ENCODE measurements at places on chromosomes 11 and 22.

- DNase-seq = peak; percentile 60
Observed at GRCh38 chr22:40345271-40345670, 1.0 kb upstream of the ADSL start.

DNA sequence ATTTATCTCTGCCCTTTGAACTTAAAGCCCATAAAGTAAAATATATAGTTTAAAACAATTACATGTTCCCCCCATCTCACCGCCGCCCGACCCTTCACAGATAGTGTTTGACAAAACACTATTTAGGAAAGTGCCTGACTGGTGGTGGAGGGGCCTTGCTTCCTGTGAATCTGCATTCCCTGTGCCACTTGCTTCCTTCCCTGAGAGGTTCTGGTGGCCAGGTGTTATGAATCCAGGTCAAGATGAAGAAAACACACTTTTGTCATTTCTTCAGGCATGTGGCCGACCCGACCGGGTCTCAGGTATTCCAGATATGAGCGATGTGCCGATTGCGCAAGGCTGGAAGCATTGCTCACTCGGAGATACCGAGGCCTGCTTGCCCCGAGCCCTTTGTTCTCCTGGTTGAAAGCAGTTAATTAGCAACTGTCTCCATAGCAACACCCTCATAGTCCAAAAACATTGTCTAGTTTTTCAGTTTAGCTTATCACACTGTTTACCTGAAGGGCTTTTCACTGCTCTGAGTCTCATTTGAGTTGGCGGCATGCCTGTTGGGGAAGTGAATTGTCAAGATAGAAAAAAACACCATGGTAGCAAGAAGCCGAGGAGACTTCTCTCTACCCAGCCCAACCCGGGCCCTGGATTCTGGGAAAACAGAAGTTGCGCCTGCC, 128.3 kb downstream of the TEAD1 start:
- DNase-seq = peak; percentile 5

GRCh38 chr11:65310736-65311135, 3.9 kb upstream of the CDC42EP2 start:
- no peak for DNase-seq

DNA sequence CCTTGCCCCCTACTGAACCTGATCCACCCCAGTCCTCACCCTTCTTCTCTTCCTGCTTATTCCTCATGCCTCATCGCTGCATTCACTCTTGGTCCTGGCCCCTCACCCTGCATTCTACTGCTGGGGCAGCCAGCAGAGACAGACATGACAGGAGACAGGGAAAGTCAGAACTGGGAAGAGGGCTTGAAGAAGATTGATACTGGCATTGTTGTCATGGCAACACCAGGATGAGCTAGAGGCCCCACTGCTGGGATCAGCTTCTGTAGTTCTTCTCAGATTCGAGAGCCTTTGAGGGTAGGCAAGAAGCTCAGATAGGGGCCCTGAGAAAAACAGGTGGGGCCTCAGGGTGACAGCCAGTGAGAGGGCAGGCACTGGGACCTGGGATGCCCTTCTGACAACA, 264.3 kb downstream of the MIAT start:
- no peak for DNase-seq

DNA sequence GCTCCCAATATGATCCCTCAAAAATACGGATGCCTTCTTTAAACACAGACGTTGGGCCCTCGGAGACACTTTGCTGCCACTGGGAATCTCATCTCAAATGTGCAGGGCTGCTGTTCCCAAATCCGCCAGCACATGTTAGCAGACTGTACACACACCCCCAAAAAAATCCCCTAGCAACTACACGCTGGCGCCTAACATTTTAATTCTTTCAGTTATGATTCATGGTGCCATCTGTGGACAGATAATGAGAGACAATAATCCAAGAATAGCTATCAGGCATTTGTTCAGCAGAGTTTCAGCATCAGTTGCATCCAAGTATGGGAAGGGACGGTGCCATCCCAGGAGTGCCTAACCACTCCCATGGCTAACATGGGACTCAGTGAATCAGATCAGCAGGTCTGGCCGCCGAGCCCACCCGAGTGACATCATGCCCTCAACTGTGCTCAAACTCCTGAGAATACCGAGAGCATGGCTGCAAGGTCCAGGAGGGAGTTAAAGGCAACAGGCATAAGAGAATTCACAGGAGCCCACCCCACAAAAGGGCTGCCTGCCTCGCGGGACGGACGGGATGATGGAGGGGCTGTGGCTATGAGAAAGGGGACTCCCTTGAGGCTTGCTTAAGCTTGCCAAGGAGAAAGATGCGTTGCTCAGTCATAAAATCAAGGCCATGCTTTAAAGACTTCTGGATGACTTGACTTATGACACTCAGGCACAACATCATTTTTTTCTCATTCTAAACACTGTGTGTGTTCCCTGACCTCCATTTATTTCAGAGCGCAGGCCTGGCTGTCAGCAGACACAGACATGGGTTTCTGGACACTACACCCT, 337.0 kb downstream of the SHANK2 start:
- DNase-seq = no peak

DNA sequence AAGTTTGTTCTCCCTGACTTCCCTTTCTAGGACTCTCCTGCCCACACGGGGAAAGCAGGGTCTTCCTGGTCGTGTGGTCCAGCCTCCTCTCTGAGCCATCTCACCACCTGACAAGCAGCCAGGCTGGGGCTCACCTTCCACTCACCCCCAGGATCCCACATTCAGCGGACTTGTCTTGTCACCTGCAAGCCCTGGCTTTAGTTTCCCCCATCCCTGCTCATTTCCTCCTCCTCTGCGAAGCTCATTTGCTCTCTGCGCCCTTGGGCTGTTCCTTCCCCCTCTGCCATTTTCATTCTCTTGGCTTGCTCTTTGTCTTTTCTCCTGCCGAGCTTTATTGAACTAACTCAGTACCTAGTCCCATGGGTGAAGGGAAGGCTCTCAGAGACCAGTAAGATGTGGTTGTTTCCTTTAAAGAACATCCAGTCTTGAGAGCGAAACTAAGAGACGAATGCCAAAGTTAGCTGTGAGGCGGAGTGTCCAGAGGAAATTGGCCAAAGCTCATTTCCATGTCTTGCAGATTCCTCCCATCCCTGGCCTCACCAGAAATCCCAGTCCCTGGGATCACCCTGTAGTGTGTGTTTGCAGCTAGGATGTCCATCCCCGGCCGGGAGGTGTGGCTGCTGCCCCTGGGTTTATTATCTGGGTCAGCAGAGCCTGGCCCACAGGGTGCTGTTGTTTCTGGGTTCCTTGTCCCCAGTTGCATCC, 2.0 kb downstream of the ST14 start:
- no peak for DNase-seq

- DNase-seq = no peak
Observed at GRCh38 chr11:65183201-65183891, 1.6 kb downstream of the CAPN1 start.

- DNase-seq = no peak
Observed at GRCh38 chr11:5593146-5593545, 3.3 kb upstream of the TRIM6 start.

DNA sequence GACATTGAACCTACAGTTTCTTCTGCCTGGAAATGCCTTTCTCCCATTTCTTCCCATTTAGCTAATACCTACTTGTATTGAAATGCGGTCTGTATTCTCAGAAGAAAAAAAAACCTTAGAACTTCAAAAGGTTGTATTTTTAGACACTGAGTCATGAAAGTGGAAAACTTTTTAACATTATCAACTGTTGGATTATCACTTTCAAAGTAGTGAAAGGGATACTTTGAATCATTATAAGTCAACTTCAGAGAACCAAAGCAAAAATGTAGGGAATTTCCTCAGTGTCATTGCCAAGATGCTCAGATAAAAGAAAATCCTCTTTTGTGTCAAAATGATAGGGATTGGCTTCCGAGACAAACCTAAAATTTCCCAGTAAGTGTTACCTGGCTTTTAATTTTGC, 6.6 kb downstream of the HOATZ start:
- no peak for DNase-seq

- DNase-seq = no peak
Observed at GRCh38 chr11:66124564-66124963, 54.5 kb downstream of the PACS1 start.

DNA sequence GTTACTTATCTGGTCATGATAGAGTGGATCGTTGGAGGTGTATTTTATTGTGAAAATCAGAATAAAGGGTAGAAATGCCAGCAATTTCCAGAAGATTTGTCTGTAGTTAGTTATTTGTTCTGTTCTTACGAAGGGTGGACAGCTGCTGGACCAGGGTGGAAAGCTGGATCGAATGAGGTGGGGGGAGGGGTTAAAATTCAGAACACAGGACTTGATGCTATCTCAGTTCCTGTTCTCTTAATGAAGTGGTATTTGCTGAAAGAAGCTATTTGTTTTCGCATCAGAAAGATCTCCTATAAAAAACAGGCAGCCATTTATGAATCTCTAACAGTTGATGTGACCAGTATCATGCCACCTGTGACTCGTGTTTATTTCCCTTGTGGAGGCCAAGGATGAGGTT, 556.2 kb downstream of the OPCML start:
- DNase-seq = no peak

- DNase-seq = no peak
Observed at GRCh38 chr22:29256606-29257325, 11.0 kb downstream of the RHBDD3 start.

- DNase-seq = no peak
Observed at GRCh38 chr11:17421781-17422180, 33.3 kb upstream of the KCNJ11 start.

DNA sequence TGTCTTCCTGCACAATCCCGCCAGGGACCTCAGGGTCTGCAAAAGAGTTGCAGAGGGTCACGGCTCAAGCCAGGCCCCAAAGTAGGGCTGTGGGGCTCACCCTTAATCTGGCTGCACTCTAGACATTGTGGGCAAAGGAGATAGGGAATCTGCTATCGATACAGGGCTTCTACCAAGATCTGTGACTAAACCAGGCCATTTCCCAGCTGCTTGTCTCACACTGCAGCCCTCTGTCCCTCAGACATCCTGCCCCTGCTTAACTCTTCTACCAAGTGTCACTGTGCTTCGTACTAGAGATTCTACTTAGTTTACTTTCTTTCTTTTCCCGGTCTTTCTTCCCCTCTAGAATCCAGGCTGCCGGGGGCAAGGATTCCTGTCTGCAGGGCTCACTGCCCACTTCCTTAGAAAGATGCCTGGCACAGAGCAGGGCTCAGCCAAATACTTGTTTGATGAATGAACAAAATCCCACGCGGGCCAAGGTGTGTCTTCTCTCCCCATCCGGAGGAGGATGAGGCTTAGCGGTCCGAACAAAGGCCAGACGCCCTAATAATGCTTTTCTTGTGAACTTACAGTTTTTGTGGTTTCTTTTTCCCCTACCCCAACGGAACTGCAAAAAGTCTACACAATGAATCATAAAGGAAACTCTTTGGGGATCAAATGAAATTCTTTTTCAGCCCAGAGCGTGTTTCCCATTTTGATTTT, 61.3 kb upstream of the ANO1 start:
- DNase-seq = no peak

- no peak for DNase-seq
Observed at GRCh38 chr11:14318581-14318981, 40.4 kb downstream of the RRAS2 start.

GRCh38 chr11:69241844-69242243, 52.1 kb upstream of the MYEOV start:
- DNase-seq = no peak

DNA sequence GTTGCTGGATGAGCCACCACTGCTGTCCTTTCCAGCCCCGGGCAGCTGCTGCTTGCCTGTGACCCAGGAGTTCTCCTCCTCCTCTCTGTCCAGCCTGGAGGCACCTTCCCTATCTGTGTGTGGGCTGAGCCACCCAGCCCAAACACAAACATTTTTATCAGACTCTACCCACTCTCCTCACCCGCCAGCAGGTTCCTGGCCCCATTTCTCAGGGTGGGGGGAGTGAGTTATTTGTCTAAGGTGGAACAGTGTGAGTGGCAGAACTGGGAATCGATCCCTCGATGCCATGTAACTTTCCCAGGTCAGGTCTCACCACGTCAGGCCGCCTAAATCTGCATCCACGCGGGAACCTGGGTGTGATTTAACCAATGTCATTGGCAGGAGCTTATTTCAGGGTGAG, 20.8 kb upstream of the SMIM38 start:
- DNase-seq = no peak

DNA sequence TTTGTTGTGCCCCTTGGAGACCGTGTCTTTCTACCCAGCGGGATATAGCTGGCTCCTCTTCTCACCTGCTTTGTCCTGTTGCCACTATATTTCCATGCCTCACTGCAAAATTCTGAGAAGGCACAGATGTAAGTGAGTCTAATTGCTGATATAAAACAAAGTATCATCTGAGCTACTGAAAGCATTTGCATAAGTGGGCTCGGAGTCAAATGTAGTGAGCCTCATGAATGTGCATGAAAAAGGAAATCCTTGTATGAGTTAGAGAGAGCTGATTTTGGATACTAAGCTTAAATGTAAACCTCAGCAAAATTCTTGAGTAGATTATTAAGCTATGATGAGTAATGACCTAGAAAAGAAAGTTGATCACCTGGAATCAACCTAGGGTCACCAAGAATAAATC, 13.9 kb downstream of the OVCH2 start:
- no peak for DNase-seq

- no peak for DNase-seq
Observed at GRCh38 chr11:94595076-94595475, 27.9 kb downstream of the PIWIL4 start.

GRCh38 chr11:35390737-35391682, 28.3 kb downstream of the SLC1A2 start:
- DNase-seq = peak; percentile 54

GRCh38 chr11:31560842-31561476, 51.4 kb downstream of the ELP4 start:
- DNase-seq = no peak

- DNase-seq = no peak
Observed at GRCh38 chr11:129323896-129324502, 51.6 kb upstream of the BARX2 start.

DNA sequence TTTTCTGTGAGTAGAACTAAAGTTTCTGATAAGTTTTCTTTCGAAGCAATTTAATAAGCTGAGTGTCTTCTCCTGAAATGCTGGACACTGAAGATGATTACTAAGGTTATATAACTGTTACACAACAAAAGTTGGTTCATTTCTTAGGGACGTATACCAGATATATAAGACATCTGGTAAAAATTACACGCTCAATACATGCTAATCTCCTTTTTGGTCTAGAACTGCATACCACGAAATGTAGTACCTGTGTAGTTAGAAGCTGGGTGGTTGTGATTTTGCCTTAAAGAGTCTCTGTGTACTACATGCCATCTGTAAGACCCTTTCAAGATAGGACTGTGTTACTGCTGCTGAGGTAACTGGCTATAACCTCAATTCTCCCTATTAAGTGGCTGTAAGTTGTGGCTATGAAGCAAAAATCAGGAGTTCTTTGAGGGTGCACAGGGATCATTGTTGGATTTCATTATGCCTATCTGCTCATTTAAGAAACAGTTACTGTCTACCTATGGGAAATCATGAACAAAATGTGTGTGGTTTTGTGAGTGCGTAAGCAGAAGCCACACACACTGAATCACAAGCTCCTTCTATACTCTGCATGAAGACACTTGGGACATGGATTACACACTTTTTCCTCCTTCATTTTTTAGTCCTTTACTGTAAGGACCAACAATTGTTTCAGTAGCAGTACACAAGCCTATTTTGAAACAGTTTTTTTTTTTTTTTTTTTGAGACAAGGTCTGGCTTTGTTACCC, 195.9 kb downstream of the SWAP70 start:
- DNase-seq = peak; percentile 25

Measured in stimulated activated CD4-positive, alpha-beta T cell treated with anti-CD3 and anti-CD28 coated beads, Interleukin-15, amount 100 ng/mL, for 24 hours (primary cell).